Activated CD4-positive, alpha-beta T cell treated with anti-CD3 and anti-CD28 coated beads, Interleukin-2, amount 50 U/mL, for 1 hour (primary cell): ENCODE measurements at places on chromosomes 3 and 15.
A peak's percentile ranks its signal among the peaks of the same experiment; 100 is the strongest.

DNA sequence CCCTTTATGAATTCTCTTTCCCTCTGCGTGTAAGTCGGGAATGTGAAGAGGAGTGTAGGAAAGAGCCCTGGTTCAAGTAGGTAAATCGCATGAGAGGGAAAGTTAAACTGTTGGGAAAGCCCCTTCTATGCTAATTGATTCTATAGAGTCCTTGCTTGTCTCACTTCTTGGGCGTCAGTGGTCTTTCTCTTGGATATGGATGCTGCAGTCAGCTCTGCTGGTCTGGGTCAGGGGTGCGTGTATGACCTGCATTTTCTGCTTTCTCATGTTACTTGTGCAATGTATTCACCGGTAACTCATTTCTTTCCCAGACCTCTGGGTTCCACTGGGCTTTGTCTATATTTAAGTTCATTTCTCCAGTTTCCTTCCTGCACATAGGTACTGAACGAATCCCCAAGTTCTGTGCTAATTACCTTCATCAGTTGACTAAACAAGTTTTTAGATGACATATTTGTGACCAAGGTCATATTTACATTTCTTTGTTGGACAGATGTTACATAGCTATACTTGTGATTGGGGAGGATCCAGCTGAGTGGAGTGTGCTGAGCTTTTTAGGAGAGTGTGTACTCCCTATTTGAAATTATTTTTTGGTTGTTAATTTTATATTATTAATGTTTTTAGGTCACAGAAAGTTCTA is 1.4 kb downstream of the SETD5 start:
- DNase-seq: no peak

DNA sequence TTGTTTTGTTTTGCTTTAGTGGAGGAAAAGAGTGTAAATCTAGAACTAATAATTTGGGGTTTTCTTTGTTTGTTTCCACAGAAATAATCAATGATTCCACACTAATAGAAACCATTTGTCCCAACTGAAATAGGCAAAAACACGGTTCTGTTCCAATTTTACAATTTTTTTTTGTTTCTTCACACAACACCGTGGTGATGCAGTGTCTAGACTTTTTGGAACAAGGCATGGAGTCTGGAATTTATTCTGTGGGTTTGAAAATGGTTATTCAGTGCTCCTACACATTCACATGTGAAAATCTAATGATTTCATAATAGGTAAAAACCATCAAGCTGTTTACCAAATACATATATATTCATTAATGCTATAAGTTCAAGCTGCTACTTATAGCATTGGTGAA is 629.0 kb upstream of the TGFBR2 start:
- DNase-seq: no peak

GRCh38 chr3:56830884-56831283 is 29.1 kb upstream of the ARHGEF3 start:
- no peak for DNase-seq

DNA sequence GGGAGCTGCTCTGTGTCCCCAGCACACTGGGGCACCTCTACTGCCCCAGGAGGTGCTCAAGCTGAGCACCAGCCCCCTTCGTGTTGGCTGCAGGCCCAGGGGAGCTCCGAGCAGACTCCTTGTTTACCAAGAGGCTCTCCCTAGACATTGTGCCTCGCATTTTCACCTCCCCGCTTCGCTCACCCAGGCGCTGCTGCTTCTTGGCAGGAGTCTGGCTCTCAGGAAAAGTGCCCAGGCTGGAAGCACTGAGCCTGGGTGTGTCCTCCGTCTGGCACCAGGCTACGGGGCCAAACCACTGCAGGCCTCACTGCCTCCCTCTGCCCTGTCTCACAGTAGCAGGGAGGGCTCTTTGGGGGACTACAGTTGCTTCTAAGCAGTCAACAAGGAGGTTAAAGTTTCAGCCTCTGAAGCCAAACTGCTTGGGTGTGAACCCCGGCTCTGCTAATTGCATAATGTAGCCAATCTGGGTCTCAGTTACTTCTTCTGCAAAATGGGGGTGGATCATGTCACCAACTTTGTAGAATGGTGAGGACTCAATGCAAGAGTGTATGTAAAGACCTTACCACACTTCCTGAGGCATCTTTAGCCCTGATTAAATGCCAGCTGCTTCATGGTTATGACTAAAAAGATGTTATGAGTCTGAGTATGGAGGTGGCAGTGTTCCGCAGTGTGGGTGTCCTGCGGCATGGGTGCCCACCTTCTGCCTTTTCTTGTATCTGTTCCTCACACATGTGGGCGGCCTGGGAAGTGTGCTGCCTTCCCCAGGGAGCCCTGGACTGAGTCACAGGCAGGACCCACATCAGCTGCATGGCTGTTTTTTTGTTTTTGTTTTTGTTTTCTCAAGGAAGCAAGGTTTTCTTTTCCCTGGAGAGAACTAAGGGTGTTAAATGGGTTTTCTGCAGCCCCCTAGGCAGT is 88.9 kb downstream of the CLSTN2 start:
- DNase-seq: no peak

- no peak for DNase-seq
Measured at GRCh38 chr3:125148016-125148812, 64.3 kb downstream of the SLC12A8 start.

GRCh38 chr3:182303169-182303568 is 490.1 kb upstream of the ATP11B start:
- no peak for DNase-seq

- no peak for DNase-seq
Measured at GRCh38 chr15:67006083-67007065, 59.0 kb upstream of the SMAD3 start.

DNA sequence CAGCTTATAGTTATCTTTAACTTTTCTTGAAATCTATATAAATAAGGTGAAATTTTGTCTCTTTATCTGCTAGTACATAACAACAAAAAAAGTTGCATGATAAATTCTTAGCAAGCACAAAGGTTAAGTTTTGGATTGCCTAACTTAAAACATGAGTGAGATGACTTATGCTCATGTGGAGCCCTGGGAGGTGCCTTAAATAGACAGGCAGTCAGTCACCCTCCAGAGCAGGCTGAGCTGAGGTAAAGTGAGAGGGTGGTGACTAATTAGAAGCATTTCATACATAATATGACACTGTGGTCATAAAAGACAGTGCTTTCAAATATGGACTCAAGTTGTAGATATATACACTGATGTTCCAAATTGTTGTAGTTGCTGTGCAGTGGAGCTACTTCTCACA is 14.6 kb upstream of the MME start:
- DNase-seq: no peak

- no peak for DNase-seq
Measured at GRCh38 chr15:33424025-33424424, 113.3 kb downstream of the RYR3 start.

GRCh38 chr15:67150023-67150860 is 84.8 kb downstream of the SMAD3 start:
- DNase-seq: peak; percentile 29

GRCh38 chr3:145294572-145294971 is 866.4 kb downstream of the PLOD2 start:
- no peak for DNase-seq

- DNase-seq: no peak
Measured at GRCh38 chr3:191336833-191337232, 6.5 kb upstream of the UTS2B start.

GRCh38 chr3:116216761-116217160 is 228.5 kb downstream of the LSAMP start:
- DNase-seq: no peak

GRCh38 chr3:68135067-68135466 is 480.7 kb upstream of the SUCLG2 start:
- DNase-seq: no peak

GRCh38 chr3:126447456-126448106 is 28.1 kb downstream of the ZXDC start:
- DNase-seq: no peak

- no peak for DNase-seq
Measured at GRCh38 chr15:33503681-33504080, 192.9 kb downstream of the RYR3 start.

GRCh38 chr3:46293991-46294833 is 52.0 kb downstream of the CCR3 start:
- no peak for DNase-seq

DNA sequence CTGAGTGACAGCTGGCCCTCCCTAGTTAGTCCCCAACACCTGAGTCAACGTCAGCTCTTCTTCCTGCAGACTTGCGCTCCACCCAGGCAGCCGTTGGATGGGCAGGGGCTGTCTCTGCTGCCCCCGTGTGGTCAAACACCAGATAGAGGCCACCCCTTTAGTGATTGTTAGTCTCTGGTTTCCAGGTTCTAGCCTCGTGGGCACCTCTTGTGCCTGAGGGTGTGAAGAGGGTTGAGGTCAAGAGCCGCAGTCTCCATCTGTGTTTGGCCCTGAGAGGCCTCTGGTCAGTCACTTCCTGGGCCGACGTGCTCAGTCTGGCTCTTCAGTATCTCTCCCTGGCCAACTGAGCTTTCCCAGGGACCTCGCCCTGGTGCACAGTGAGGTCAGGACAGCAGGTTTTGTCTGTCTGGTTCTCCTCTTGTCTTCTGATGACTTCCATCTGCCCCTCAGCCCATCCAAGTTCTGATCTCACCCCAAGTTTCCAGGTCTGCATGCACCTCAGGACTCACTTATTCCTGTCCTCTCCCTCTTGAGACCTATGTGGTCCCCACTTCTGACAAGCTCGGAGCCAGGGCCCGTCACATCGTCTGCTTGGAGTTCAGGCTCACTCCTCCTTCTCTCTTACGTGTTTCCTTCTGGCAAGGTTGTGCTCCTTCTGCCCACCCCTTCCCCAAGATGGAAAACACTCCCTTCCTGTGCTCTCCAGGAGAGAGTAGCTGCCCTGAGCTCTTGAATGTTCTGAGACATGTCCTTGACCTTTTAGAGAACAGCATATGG is 20.9 kb downstream of the CD276 start:
- peak; percentile 61 for DNase-seq

GRCh38 chr3:165462636-165463334 is 266.6 kb upstream of the SLITRK3 start:
- DNase-seq: no peak

- DNase-seq: no peak
Measured at GRCh38 chr15:64878705-64879104, 33.0 kb upstream of the ANKDD1A start.

DNA sequence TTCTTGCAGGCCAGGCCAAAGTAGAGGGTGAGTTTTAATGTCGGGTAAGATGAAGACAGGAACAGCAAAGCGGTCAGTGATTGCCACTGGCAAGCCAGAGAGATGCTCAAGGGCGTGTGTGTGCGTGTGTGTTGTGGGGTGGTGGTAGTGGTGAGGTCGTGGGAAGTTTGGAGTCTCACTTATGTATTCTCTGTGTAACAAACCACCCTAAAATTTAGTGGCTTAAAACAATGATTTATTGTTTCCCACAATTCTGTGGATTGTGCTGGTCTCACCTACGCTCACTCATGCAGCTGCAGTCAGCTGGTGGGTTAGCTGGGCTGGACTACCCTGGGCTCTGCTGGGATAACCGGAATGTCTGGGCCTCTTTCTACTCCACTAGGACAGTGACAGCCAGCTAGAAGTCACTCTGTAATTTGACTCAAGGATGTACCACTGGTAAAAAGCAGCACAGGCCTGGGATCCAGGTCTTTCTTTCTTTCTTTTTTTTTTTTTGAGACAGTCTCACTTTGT is 50.9 kb upstream of the BHLHE40 start:
- no peak for DNase-seq

- DNase-seq: no peak
Measured at GRCh38 chr3:169694117-169694516, 30.6 kb upstream of the MECOM start.

- no peak for DNase-seq
Measured at GRCh38 chr3:49316696-49317457, 23.0 kb downstream of the USP4 start.

- no peak for DNase-seq
Measured at GRCh38 chr3:55963601-55964000, 476.5 kb upstream of the WNT5A start.

DNA sequence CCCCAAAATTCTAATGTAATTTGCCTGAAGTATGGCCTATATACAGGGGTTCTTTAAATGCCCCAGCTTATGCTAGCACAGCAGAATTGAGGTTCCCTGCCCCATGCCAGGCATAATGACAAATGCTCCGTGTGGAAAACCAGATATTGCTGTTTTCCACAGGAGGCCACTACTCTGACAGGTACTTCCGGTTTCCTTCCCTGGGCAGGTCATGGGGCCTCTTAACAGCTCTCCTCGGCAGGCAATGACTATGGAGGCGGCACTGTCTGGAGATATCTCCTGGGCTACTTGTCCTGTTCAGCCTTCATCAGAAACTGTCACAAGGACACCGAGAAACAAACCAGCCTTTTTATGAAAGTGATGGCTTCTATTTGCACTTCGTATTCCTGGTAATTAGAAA is 54.8 kb downstream of the SLC7A14 start:
- no peak for DNase-seq

DNA sequence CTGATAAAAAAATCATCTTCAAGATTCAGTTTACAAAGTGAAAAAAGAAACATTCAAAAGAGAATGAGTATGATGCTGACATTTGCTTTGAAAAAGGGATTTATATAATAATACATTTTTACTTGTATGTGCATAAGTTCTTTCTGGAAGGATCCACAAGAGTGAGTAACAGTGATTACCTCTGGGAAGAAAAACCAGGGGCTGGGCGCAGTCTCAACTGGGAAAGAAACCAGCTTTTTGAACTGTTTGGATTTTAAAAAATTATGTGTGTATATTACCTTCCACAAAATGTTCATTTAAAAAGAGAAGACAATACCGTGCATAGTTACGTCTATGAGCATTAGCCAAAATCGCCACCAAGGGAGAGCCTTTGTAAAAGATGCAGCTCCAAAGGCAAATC is 1.3 kb downstream of the CLEC3B start:
- DNase-seq: no peak

DNA sequence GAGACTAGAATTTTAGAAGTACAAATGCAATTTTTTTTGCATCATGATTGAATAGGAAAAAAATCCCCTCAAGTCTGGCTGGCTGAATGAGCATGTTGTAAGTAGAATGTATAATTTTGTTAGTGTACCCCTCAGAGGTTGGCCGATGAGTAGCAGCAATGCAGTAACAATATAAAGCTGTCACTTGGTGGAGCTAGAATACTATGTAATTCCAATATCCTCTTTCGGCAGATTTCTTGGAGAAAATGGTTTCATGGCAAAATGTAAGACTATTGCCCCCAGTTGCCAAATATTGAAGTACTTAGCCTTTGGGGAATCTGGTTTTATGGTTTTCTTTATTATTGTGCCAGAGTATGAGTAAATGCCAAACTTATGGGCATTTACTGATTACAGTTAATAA is 39.8 kb upstream of the SGO1 start:
- DNase-seq: no peak

- no peak for DNase-seq
Measured at GRCh38 chr3:193645806-193646205, 52.8 kb downstream of the OPA1 start.

GRCh38 chr15:65634356-65634755 is 12.6 kb downstream of the SLC24A1 start:
- no peak for DNase-seq
